Stimulated activated CD8-positive, alpha-beta memory T cell treated with anti-CD3 and anti-CD28 coated beads, Interleukin-4, amount 100 ng/mL, for 4 hours (primary cell): ENCODE measurements at places on chromosomes 12 and 14.

GRCh38 chr12:89484470-89484869, 40.1 kb downstream of the GALNT4 start:
- no peak for DNase-seq

DNA sequence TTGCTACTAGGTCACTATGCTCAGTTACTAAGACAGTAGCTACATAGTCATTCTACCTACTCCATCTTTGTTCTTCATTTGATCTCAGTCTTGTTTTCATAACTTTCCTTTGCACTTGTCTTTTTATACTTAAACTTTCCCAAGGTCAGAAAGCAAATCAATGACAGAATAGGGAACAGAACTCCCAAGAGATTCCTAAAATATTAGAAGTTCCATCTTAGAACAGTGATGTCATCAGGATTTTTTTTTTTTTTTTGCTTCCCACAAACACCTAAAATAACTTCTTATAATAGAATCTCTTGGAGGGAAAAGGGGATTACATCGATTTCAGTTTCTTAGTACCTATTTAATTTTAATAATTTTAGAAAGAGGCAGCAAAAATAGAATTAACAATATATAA, 65.8 kb downstream of the NTN4 start:
- DNase-seq: no peak

DNA sequence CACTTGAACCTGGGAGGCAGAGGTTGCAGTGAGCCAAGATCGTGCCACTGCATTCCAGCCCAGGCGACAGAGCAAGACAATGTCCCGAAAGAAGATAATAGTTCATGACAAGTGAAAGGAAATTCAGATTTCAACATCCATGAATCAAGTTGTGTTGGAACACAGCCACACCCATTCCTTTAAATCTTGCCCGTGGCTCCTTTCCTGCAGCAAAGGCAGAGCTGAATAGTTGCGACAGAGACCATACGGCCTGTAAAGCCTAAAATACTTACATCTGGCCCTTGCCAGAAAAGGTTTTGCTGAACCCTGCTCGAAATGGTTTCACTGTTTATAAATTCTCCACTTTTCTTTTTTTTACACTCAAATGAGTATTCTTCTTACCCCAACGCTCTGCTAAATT, 17.7 kb upstream of the ITPK1 start:
- no peak for DNase-seq

DNA sequence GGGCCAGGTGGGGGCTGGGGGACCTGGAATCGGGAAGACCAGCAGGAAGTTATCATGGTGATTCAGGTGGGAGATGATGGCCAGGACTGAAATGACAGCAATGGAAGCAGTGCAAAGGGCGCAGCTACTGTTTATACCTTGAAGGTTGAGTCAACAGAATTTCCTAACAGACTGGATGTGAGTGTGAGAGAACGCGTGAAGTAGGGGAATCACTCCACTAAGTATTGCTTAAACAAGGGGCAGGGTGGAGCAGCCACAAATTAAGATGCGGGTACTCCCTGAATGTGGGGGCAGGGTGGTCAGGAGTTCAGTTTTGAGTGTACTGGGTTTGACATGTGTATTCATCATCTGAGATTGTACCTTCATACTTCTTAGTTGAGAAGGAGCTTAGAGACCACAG, 45.1 kb downstream of the MYF5 start:
- DNase-seq: no peak

- no peak for DNase-seq
Measured at GRCh38 chr12:19712041-19712440, 272.7 kb downstream of the AEBP2 start.

- no peak for DNase-seq
Measured at GRCh38 chr14:71190770-71191374, 283.6 kb downstream of the PCNX1 start.

DNA sequence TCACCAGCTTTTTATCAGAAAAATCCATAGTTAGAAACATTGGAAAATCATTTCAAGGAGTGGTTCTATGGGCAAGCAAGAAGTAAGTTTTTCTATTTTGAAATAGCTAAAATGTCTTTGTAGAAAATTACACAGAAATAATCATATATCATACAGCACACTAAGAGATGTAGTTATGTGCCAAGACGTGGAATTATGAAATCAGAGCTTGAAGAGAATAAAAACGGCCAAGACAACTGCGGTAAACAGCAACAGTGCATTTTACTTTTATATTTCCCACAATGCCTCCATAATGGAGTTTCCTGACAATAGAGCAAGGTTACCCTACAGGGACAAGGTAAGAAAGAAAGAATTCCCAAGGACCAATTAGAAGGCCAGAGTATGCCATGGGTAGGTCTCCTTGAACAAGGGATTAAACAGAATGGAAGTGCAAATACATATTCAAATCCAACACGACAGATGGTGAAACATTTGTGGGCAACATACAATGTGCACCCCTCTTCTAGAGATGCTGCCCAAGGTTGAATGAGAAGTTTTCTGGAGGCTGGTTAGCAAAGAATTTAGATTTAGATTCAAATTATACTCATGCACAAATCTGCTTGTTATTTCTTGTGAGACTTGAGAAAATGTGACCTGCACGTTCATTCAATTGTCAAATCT, 76.1 kb upstream of the BTG1 start:
- no peak for DNase-seq

- no peak for DNase-seq
Measured at GRCh38 chr12:78376257-78376656, 488.3 kb upstream of the SYT1 start.

DNA sequence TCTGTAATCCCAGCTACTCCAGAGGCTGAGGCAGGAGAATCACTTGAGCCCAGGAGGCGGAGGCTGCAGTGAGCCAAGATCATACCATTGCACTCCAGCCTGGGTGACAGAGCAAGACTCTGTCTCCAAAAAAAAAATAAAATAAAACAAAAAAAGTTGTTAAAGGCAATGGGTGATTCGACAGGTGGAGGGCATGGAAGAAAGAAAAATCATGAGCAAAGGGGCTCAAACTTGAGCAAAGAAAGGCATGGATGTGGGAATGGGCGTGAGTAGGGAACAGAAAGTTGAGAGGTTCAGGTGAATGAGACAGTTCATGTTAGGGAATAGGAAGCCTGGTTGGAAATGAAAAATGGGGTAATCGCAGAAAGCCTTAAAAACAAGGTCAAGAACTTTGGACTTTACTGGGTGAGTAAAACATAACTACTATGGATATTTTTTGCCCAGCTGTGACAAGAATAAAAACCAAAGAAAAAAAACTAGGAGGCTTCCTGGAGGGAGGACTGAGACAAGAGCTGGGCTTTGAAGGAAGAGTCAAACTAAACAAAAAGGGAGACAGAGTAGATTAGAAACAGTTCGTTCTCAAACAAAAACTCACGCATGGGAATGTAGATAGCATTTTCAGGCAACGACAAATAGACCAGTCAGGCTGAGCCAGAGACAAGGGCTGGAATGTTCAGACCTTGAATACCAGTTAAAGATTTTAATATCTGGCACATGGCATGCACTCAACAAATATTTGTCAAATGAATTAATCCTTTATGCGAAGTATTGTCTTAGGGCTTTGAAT, 18.8 kb downstream of the PYM1 start:
- no peak for DNase-seq

DNA sequence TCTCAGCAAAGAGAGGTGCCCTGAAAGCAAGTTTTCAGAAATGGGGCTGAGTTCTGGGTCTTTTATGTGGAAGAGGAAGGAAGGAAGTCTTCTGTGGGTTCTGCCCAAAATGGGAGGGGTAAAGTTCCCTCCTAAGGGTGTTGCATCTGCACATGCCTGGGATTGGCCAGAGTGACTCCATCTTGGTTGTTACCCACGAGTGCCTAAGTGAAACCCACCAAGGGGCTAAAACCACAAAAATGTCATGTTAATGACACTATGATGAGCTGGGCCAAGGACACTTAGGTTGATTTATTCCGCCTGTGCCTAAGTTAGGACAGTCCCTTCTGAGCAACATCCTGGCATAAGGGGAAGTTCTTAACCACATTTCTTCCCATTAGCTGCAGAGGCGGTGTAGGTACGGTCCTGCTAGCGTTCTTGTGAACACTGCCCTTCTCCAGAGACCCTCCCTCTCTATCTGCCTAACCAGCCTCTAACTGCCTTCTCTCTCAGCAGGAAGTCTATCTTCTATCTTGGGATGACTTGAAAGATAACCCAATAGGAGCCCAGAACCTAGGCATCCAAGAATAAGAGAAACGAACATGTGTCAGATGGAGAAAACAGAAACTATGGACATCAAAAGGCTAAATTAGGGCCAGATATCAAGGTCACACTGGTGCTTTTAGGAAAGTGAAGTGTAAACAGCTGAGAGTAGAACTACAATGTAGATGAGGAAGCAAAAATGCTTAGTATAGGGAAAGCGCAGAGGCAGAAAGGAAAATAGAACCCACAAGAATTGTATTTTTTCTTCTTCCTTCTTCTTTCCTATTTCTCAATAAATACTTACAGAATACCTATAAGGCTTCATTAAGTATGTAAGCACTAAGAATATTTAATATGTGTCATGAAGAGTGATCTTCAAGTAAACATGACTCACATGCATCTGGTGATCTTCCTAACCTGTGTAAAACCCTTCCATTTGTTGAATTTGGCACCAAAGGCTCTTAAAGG, 104.2 kb upstream of the AMN1 start:
- DNase-seq: no peak

- no peak for DNase-seq
Measured at GRCh38 chr12:50547742-50548141, 43.0 kb downstream of the DIP2B start.

GRCh38 chr12:124829008-124829707, 34.5 kb downstream of the SCARB1 start:
- DNase-seq: no peak

DNA sequence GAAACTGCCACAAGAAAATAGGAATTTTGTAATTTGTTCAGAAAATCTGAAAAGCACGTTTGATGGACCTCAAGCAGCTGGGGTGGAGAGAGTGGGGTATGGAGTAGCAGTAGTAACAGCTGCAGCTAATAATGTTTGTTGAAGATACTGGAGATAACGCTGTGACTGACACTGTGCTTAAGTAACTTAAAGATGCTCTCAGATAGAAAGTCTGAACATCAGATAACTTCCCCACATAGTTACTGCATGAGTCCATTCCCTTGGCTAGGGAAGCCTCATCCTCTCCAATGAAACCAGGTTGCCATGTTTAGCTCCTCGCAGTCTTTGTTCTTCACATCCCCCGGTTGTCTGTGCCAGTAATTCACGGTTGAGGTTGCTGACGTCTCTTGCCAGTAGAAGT, 24.9 kb downstream of the RMST start:
- DNase-seq: no peak

GRCh38 chr14:76827696-76828296, 1.6 kb downstream of the LRRC74A start:
- no peak for DNase-seq

GRCh38 chr14:20632831-20633691, 8.4 kb downstream of the OR6S1 start:
- no peak for DNase-seq

DNA sequence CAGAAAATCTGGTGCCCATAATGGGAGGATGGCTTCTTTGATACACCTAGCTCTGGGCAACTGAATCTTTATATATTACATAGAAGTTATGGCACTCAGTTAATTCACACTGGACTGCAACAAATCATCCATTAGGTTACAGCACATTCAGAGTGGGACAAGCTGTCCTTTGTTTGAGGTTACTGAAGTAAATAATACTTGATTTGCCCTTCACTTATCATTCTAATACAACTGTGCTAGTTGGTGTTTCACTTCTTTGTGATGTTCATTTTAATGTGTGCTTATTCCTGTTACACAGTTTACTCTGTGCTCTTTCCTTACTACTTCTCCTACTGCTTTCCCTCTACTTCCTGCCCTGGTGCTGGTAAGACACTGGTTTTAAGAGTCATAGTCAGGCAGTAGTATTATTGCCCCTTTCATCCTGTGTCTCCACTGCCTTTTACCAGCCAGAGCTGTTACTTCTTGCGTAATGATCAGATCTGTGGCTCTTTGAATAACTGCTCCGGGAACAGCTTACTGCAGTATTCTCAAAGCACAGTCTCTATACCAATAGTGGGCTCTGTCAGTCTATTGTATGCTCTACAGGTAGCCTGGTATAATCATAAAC, 36.4 kb upstream of the GXYLT1 start:
- no peak for DNase-seq

- no peak for DNase-seq
Measured at GRCh38 chr14:105852378-105853088, 326.1 kb downstream of the TMEM121 start.

GRCh38 chr14:104542871-104543830, 36.4 kb upstream of the C14orf180 start:
- DNase-seq: no peak

DNA sequence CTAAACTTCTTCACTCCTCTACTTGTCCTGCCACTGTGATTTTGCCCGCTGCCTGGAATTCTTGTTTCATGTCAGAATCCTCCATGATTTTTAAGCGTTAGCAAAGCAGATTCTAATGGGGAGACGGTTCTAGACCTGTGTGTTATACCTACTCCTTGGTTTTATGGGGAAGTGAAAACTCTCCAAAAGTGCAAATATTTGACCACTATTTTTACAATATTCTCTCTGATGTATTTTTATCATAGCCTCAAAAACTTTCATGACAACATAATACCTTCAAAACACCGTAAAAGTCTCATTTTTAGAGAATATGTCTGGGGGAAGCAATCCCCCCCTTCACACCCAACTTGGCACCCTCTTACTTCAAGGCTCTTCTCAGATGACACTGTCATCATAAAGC, 12.9 kb upstream of the KRAS start:
- no peak for DNase-seq

DNA sequence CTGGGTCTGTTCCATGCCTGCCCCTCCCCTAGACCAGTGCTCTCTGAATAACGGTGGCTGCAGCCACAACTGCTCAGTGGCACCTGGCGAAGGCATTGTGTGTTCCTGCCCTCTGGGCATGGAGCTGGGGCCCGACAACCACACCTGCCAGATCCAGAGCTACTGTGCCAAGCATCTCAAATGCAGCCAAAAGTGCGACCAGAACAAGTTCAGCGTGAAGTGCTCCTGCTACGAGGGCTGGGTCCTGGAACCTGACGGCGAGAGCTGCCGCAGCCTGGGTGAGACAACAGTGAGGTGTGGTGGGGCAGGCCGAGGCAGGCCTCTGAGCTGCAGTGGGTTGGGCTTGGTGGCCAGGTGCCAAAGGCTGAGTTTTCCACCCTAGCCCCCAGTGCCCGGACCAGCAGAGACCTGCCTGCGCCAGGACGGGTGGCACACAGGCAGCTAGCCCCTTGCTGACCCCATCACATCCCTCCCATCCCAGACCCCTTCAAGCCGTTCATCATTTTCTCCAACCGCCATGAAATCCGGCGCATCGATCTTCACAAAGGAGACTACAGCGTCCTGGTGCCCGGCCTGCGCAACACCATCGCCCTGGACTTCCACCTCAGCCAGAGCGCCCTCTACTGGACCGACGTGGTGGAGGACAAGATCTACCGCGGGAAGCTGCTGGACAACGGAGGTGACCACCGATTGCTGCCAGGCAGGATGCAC, 28.2 kb upstream of the LRP1-AS start:
- DNase-seq: no peak

- no peak for DNase-seq
Measured at GRCh38 chr12:5012337-5012736, 31.3 kb upstream of the KCNA5 start.

GRCh38 chr12:92640691-92641090, 62.1 kb upstream of the PLEKHG7 start:
- no peak for DNase-seq
